ENCODE measurements at places on chromosomes 6 and 20. TPM values are rescaled to one million over a fixed set of nuclear protein-coding genes. Genes with fewer than 3 reads are reported as not detected.

DNA sequence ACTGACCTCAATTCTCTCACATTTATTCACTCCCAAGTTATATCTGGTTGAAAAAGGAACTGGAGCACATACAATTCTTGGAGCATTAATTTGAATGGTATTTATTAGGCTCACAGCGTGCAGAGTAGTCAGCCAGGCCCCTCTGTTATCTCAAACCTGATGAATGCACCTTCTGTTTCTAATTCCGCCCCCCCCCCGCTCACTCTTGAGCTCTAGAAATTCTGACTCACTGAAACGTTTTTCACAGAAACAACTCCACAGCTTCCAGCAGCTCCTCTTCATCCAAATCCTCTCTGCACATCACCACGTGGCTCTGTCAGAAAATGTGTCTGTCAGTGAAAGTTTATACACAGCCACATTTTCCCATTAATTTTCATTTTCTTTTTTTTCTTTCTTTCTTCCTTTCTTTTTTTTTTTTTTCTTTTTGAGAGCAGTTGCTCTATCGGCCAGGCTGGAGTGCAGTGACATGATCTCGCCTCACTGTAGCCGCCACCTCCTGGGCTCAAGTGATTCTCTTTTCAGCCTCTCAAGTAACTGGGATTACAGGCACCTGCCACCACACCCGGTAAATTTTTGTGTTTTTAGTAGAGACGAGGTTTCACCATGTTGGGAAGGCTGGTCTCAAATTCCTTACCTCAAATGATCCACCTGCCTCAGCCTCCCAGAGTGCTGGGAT, 109.4 kb downstream of the TBXT start:
- no peak for DNase-seq

GRCh38 chr20:53276143-53276542, 304.0 kb downstream of the TSHZ2 start:
- no peak for DNase-seq

DNA sequence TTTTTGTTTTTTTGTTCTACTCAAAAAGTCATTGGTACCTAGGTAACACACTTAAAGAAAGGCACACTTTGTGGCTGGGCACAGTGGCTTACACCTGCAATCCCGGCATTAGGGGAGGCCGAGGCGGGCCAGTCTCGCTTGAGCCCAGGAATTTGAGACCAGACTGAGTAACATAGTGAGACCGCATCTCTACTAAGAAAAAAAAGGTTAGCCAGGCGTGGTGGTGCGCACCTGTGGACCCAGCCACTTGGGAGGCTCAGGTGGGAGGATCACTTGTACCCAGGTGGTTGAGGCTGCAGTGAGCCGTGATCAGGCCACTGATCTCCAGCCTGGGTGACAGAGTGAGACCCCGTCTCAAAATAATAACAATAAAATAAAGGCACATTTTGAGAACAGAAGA, 67.4 kb upstream of the BHLHE23 start:
- no peak for DNase-seq

GRCh38 chr20:8721098-8721497, 347.8 kb upstream of the PLCB4 start:
- DNase-seq: no peak

GRCh38 chr6:148548749-148549140, 198.1 kb upstream of the UST start:
- no peak for DNase-seq

DNA sequence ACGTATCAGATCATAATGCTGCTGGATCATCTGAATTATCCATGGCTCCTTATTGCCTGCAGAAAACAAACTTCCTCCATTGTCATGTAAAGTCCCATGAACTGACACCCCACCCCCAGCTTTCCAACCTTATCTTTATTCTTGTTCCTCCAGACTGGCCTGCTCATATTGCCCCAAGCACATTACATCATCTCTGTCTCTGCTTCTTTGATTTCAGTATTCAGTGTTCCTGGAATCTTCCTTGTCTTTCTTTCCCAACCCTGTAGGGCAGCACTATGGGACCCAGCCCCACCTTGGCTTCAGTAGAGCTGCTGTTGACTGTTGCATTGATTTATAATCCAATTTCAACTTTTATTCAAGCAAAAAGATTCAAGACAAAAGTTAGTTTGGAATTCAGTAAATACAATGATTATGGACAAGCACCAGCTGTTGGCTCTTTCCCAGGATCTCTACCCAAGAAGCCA, 187.5 kb upstream of the ECI2 start:
- DNase-seq: no peak

- no peak for DNase-seq
Observed at GRCh38 chr20:36355469-36356171, 49.5 kb downstream of the DLGAP4 start.

GRCh38 chr6:154462425-154462824, 48.1 kb downstream of the CNKSR3 start:
- DNase-seq: no peak

GRCh38 chr6:149897015-149897697, 757 bp downstream of the RAET1E start:
- no peak for DNase-seq

DNA sequence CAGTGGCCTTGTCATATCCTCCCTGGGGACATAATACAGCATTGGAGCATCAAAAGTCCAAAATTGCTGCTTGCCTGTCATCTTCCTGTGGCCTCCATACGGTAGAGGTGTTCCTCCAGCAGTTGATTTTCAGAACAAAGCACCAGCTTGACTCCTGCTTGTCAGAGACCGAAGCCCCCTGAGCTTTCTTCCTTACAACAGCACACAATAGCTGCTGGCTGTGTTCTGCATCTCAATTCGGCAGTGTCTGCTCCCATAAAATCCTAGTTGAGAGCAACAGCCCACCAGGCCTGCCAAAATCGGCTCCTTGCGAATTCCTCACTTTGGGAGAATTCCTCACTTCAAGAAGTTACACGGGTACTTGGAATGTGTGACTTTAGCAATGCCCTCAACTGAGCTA, 372.9 kb downstream of the SAMD5 start:
- no peak for DNase-seq

- peak; percentile 74 for DNase-seq
Observed at GRCh38 chr6:42007286-42008137, 42.8 kb upstream of the TAF8 start.

- DNase-seq: no peak
Observed at GRCh38 chr6:54031169-54031568, 80.1 kb upstream of the MLIP start.

GRCh38 chr20:62522748-62523396, 47.1 kb upstream of the GATA5 start:
- DNase-seq: no peak

- DNase-seq: no peak
Observed at GRCh38 chr6:109579361-109579760, 96.3 kb upstream of the ZBTB24 start.

- DNase-seq: no peak
Observed at GRCh38 chr20:25297141-25297905, 49.4 kb downstream of the PYGB start.

DNA sequence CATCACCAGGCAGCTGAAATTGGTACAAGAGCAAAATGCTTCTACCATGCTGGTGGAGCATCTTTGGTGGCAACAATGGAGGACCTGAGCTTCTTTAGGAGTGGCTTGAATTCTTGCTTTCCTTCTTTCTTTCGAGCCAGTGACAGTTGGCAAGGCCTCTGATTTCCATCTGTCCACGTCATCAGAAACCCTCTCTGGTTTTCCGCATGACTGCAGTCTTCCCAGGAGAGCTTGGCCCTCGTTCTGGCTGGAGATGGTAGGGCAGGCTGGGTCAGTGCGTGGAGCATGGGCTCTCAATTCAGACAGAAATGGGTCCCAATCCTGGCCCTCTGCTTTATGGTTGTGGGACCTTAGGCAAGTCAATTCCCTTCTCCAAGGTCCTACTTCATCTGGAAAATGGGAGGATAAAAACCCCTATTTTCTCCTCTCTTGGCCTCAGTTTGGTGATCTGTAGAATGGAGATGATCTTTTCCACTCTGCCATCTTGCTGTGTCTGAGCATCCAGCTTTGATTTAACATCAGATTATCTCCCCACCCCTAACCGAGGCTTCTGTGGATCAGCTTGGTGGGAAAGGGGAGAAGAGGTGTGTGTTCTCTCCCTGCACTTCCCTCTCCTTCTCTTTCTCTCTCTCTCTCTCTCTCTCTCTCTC, 3.6 kb upstream of the BPIFB1 start:
- DNase-seq: no peak

DNA sequence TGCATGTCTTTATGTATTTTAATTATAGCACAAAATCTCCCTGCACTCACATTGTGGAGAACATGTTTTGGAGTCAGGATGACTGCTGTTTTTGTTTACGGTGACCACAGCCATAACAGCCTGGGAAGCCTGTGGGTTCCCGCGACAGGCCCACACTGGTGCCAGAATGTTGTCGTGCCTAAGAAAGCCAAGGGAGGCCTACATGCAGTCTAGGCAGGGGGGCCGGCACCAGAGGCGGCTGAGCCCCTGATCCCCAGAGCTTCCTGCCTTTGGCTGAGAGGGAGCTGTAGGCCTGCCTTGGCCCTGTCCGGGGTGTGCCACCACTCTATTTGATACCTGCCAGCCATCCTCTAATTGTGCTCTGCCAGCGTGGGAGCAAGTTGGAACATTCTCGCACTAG, 46.7 kb downstream of the TBC1D7 start:
- no peak for DNase-seq

The FITM2 gene
- total RNA-seq: 1.7 TPM

The RNF182 gene
- total RNA-seq: 0.90 TPM

The GDAP1L1 gene
- total RNA-seq: under 0.01 TPM

The NOP56 gene
- 236 TPM for total RNA-seq

The DHX35 gene
- total RNA-seq: 9.5 TPM

The CST4 gene
- total RNA-seq: 0.80 TPM

The NFATC2 gene
- total RNA-seq: 2.4 TPM

The PNLDC1 gene
- total RNA-seq: 0.28 TPM

The TRIM31 gene
- 0.28 TPM for total RNA-seq

The VEGFA gene
- 18.4 TPM for total RNA-seq

The EGFL8 gene
- 10.5 TPM for total RNA-seq

The NQO2 gene
- total RNA-seq: 16.4 TPM

The L3MBTL3 gene
- total RNA-seq: 8.2 TPM

The SSTR4 gene
- not detected for total RNA-seq

The UST gene
- 8.0 TPM for total RNA-seq

The TMC2 gene
- total RNA-seq: not detected

The FAM162B gene
- total RNA-seq: 2.5 TPM

The FAM184A gene
- total RNA-seq: 1.4 TPM
